ENCODE measurements at places on chromosomes 2 and 18. TPM values are rescaled to one million over a fixed set of nuclear protein-coding genes. Genes with fewer than 3 reads are reported as not detected.

ITSN2 gene
- 49.4 TPM for total RNA-seq

AFF3 gene
- total RNA-seq = 0.19 TPM

THAP4 gene
- 34.7 TPM for total RNA-seq

SERPINB13 gene
- total RNA-seq = not detected

ABCG8 gene
- 0.12 TPM for total RNA-seq

AMER3 gene
- total RNA-seq = 0.79 TPM

TNFRSF11A gene
- 0.16 TPM for total RNA-seq

ASB18 gene
- total RNA-seq = not detected

PKP4 gene
- total RNA-seq = 147 TPM

CASP8 gene
- total RNA-seq = 32.1 TPM

FSIP2 gene
- total RNA-seq = 0.09 TPM

SLC5A7 gene
- not detected for total RNA-seq

STPG4 gene
- 0.79 TPM for total RNA-seq

MTLN gene
- total RNA-seq = 48.7 TPM

CLEC4F gene
- not detected for total RNA-seq

VWA3B gene
- not detected for total RNA-seq

GAL3ST2 gene
- 6.8 TPM for total RNA-seq

RRM2 gene
- total RNA-seq = 169 TPM

MLPH gene
- total RNA-seq = not detected

REG3A gene
- 0.45 TPM for total RNA-seq

MYO1B gene
- 80.3 TPM for total RNA-seq

GPR55 gene
- not detected for total RNA-seq

ASPRV1 gene
- 0.66 TPM for total RNA-seq

TRIM43 gene
- total RNA-seq = not detected

EFEMP1 gene
- not detected for total RNA-seq

All from Caco-2 (cell line).